ENCODE measurements at places on chromosomes 4 and X.

- no peak for DNase-seq
Measured at GRCh38 chr4:92236877-92237276, 66.9 kb upstream of the GRID2 start.

DNA sequence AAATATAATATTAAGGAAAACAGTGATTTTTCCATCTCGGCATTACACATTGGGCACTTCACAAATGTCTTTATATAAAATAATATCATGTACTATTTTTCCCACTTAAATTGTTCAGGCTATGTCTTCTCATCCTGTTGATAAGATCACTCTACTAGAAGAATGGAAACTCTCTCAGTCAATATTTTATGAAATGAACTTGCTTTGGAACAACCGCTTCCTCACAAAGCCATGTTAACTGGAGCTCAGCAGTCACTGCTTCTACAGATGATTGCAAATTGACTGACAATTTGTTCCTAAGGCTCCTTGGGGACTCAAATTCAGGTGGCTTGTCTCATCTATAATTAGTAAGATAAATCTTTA, 127.5 kb upstream of the CBR4 start:
- DNase-seq = no peak

- DNase-seq = no peak
Measured at GRCh38 chrX:128078545-128078944, 26.3 kb upstream of the ACTRT1 start.

GRCh38 chr4:20354120-20354519, 102.4 kb downstream of the SLIT2 start:
- DNase-seq = no peak

DNA sequence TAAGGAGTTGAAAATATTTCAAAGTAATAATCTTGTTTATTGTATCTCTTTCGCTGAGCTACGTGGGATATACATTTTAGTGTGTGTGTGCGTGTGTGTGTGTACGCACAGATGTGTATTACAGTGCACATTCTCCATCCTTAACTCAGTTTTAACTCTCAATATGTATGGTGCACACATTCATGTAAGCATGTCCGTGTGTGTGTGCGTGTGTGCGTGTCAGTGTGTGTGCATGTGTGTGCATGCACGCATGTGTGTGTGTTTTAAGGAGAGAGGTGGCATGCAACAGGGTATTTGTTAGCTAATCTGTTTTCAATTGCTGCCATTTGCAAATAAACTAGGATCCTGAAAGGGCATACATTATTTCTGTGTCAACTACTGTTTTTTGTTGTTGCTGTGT, 264.9 kb upstream of the CXorf51A start:
- no peak for DNase-seq

DNA sequence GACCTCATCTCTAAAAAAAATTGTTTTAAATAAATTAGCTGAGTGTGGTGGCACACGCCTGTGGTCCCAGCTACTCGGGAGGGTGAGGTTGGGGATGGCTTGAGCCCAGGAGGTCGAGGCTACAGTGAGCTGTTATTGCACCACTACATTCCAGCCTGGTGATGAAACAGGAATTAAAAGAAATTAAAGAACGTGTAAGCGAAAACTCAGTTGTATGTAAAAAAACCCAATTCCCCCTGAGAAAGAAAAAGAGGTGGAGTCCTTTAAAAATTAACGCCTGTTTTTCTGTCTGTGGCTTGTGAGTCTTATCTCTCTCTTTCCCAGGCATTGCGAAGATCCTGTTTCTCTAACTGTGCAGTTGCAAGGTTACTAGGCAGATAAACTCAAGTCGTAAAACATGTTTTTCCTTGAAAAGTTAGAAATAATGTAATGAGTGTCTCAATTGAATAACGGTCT, 22.1 kb downstream of the EPGN start:
- no peak for DNase-seq

GRCh38 chrX:133005042-133005441, 46.6 kb upstream of the HS6ST2 start:
- no peak for DNase-seq

DNA sequence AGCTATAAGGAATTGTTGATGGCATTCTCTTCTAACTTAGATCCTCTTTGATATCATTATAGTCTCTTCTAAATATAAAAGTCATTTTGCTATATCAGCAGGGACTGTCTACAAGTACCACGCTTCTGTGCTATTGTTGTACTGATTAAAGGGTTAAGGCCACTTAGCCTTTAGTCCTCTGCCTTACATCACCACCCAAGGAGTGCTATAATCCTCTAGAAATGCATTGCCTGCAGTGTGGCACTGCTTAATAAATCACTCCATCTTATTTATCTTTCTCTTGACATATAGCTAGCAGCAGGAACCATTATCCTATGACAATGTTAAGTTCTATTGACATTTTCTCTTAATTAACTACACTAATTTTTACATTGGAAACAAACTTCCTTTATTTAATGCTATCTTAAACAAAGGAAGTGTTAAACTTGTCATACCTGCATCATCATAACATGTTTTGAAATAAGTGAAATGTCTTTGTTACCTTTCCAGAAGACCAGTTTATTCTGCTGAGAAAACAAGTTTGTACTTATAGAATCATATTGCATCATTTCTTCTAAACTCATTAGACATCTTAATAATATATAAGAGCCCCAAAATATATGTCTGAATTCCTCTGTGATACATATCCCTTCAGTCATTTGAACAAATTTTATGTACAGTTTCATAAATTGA, 360.9 kb upstream of the ATOH1 start:
- no peak for DNase-seq

GRCh38 chrX:7950865-7951264, 23.7 kb upstream of the PNPLA4 start:
- DNase-seq = no peak

- DNase-seq = no peak
Measured at GRCh38 chr4:168437192-168437943, 42.9 kb downstream of the DDX60L start.

DNA sequence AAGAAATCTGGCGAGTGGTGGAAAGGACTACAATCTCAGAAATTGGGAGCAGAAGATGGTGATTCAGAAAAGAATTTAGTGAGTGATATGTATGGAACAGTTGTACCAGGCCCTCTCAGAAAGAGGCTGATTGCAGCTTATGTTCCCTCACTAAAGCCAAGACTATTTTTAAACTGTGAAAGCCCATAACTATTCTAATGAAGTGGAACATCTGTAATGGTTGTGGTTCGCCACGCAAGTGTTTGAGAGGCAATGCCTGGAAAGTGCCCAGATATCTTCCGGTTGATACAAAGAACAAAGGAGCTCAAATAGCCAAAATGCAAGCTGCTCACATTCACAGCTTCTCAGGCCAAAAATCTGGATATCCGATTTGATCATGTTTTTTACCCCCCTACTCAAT, 1250.7 kb downstream of the RAPGEF2 start:
- no peak for DNase-seq

GRCh38 chr4:26822546-26822945, 38.1 kb upstream of the STIM2 start:
- DNase-seq = no peak

DNA sequence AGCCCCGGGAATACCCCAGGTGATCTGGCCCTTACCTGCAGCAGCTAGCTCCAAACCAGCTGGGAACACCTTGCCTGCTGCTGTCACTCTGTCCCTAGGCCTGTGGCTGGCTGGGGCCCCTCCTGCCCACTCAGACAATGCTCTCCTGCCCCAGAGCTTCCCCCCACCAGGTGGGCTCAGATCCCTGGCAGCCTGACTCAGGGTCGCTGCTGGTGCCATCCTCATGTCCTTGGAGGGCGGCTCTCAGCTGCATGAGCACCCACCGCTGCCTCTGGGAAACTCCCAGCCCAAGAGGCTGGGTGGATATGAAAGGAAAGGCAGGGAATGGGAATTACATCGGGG, 15.8 kb downstream of the C4orf50 start:
- no peak for DNase-seq

- DNase-seq = no peak
Measured at GRCh38 chrX:123818243-123818642, 41.6 kb upstream of the XIAP start.

- DNase-seq = no peak
Measured at GRCh38 chrX:37829721-37830120, 17.6 kb downstream of the DYNLT3 start.

DNA sequence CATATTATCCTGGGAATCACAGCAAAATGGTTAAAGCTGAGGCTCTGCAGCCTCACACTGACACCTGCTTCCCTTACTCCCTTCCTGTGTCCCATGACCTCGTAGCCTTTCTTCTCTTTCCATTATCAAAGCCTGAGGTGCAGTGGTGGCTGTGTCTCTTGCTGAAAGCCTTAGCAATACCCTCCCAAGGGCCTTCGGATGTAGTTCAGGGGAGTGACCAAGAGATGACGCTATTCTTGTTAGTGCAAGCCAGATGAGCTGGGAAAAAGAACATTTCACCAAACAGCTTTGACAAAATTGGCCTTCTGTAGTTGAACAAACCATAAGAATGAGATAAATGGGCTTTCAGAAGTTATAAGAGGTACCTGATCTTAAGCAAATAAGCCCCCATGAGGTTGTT, 31.6 kb downstream of the SMIM10L2A start:
- DNase-seq = no peak

DNA sequence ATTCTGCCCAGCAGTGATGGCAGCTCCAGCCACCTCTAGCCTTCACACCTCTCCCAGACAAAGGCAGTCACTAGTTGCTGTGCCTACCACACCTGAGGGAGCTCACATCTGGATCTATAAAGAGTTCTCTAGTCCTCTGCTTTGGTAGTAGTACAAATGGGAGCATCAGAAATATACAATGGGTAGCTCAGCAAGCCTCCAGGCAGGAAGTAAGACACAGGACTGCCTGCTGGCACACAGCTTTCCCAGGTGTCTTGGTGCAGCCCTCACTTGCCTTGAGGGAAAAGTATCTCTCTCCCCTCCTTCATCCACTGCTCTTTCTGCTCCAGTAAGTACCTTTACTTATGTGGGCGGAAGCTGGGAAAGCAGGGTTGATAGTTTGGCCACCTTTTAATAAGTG, 212.9 kb upstream of the SLC7A11 start:
- DNase-seq = no peak

- no peak for DNase-seq
Measured at GRCh38 chr4:7357323-7357722, 77.4 kb downstream of the PSAPL1 start.

- no peak for DNase-seq
Measured at GRCh38 chr4:2939383-2940243, 23.6 kb downstream of the NOP14 start.

DNA sequence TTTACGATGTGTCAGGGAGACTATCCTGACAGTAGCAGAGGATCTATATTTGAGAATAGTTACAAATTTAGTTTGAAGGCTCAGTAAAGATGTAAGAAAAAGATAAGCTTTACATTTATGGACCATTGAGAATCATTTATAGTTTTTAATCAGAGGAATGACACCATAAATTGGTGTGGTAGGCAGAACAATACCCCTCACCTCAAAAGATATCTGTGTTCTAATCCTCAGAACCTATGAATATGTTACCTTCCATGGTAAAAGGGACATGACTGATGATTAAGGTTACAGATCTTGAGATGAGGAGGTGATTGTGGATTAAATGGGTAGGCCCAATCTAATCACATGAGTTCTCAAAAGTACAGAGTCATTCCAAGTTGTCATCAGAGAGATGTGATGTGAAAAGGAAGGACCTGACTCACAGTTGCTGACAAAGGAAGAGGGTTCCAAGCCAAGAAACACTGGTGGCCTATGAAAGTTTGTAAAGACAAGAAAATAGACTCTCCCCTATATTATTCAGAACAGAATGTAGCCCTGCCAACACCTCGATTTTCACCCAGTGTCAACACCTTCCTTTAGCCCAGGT, 27.0 kb downstream of the EREG start:
- no peak for DNase-seq

GRCh38 chr4:183871581-183871980, 33.5 kb upstream of the STOX2 start:
- no peak for DNase-seq

DNA sequence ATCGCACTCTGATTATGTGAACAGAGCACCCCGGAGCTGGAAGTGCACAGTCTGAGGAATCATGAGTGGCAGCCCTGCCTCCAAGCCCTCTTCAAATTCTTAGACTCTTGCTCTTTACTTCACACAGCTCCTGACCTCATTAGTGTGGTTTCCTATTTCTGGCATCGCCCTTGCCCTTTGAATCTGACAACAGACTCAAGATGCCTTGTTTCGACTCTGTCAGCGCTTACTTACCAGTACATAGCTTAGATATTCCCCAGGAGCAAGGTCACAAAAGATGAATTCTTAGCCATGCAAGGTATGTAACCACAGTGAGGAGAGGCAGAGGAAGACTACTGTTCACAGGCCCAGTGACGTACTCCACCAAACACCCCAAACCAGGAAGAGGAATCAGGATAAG, 167.2 kb downstream of the KDR start:
- no peak for DNase-seq

GRCh38 chrX:104284507-104284906, 29.8 kb upstream of the ESX1 start:
- no peak for DNase-seq

GRCh38 chrX:43448688-43449087, 207.4 kb upstream of the MAOA start:
- no peak for DNase-seq

GRCh38 chr4:106852426-106852825, 183.7 kb downstream of the DKK2 start:
- no peak for DNase-seq

GRCh38 chr4:152831416-152831815, 51.7 kb downstream of the ARFIP1 start:
- no peak for DNase-seq

GRCh38 chr4:141240259-141240658, 19.6 kb downstream of the ZNF330 start:
- no peak for DNase-seq

- DNase-seq = no peak
Measured at GRCh38 chr4:98688411-98689290, 30.2 kb upstream of the TSPAN5 start.

- no peak for DNase-seq
Measured at GRCh38 chrX:19793471-19793870, 93.9 kb downstream of the SH3KBP1 start.

DNA sequence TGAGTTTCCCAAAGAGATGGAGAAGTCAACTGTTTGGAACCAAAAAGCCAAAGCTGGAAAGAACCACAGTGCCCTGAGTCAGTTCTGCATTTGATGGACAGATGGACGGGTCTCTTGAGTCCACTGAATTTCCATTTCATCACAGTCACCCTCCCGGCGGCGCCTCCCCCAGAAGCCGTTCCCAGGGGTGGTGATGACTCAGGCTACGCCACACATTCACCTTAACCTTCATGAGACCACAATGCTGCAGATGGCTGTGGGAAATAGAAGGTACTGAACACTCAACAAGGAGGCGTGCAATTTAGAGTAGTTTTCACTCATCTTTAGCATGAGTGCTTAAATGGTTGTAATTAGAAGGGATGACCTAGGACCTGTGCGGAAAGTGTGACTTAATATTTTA, 61.3 kb downstream of the STOX2 start:
- DNase-seq = no peak

All from stimulated activated CD8-positive, alpha-beta memory T cell treated with anti-CD3 and anti-CD28 coated beads, Interleukin-4, amount 100 ng/mL, for 1 hour (primary cell).